ENCODE measurements at places on chromosomes 13 and 19.
A peak's percentile ranks its signal among the peaks of the same experiment; 100 is the strongest.

- peak; percentile 6 for DNase-seq
Observed at GRCh38 chr19:58279042-58279924, 528 bp downstream of the ZNF8 start.

GRCh38 chr13:98879957-98880356, 97.9 kb downstream of the DOCK9 start:
- DNase-seq, result no peak

DNA sequence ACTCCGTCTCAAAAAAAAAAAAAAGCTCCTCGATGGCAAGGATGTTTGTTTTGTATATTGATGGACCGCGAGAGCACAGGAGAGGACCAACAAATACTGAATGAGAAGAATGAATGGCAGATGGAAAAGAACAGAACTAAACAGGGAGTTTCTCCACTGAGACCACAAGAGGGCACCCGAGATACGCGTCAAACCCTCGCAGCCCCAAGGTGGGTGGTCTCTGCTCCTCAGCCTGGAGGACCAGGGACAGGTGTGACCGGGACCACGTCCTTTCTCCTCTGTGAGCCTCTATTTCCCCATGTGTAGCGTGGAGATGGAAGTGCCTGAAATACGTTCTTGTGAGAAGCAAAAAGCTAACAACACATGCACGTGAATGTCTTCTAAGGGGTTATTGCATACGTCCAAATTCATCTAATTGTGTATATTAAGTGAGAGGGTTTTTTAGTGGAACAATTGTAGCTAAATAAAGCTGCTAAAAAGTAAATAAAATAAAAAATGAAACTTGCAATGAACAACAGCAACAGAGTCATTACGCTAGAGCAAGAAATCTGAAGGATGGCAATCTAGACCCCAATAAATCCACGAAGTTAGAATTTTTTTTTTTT, 8.3 kb upstream of the CDC42EP5 start:
- DNase-seq, result peak; percentile 29

GRCh38 chr19:46250076-46250735, 20.7 kb downstream of the IGFL1 start:
- DNase-seq, result no peak

DNA sequence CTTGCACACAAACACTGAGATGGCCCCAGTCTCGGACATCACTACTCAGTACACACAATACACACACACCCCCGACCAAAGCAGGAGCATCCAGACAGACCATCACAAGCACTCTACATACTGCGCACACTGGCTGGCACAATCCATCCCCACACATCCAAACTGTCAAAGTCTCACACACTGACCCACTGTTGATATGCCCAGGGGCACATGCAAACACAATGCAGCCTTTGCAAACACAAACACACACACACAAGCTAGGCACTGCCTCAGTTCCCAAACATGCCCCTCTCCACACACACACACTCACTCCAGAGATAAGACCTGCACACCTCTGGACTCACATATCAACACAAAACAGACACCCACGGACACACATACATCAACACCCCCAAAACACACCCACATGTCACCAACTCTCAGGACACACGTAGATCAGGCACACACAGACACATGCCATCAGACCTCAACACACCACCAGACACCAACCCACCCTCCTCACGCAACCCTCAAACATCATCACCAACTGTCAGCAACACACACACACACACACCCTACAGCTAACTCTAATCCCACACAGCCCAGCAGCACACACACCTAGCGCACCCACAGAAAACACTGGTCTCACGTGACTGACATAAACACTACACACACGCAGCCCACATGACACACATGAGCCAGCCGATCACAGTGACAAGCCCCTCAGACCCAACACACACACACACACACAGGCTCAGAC, 1.9 kb downstream of the BBC3 start:
- peak; percentile 55 for DNase-seq

DNA sequence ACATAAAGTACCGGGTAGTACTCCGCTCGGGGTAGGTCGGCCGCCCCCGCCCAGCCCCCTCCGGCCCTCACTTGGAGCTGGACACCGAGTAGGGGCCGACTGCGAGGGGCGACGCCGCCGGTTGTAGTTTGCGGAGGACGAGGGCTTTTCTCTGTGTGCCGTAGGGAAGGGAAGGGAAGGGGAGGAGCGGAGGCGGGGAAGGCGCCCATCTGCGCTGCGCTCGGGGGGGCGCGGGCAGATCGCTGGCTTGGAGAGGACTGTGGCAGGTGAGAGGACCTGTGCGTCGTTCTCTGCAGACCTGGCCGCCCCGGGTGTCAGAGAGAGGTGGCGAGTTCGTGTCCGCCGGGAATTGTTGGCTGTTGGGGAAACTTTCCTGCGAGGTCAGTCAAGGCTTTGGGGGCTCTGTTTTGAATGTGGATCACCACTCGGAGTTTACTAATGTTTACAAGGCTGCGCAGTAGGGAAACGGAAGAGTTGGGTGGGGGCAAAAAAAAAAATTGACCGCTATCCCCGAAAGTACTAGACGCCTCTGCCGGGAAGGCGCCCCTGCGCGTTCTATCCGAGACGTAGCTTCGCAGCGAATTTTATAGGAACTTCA, 1.4 kb downstream of the ING1 start:
- no peak for DNase-seq

- peak; percentile 18 for DNase-seq
Observed at GRCh38 chr19:17112700-17113099, 37.1 kb downstream of the MYO9B start.

- peak; percentile 49 for DNase-seq
Observed at GRCh38 chr13:40389081-40389641, 277.3 kb downstream of the FOXO1 start.

DNA sequence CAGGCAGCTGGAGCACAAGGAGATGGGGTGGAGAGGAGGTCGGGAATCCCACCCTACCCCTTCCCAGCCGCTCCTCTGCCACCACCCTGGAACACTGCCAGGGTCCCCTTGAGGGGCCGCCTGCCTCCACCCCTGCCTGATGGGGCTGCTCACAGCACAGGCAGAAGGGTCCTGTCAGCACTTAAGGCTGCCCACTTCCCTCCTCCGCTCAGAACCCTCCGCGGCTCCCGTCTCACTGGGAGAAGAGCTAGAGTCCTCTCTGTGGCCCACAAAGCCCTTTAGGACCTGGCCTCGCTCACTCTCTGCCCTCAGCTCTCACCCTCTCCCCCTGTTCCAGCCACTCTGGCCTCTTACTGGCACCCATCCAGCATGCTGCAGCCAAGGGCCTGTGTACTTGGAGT, 3.4 kb upstream of the POLD1 start:
- no peak for DNase-seq

DNA sequence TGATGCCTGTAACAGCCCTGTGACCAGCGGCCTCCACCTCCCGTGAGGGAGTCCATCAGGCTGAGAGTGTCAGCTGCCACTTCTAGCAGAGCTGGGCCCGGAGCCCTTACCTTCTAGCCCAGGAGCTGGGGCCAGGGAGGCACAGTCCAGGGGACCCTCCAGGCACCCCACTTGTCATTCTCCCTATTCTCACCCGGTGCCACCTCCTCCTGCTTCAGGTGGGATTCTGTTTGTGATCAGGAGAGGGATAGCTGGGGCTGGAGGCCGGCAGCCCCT, 4.1 kb downstream of the RASA3 start:
- no peak for DNase-seq

DNA sequence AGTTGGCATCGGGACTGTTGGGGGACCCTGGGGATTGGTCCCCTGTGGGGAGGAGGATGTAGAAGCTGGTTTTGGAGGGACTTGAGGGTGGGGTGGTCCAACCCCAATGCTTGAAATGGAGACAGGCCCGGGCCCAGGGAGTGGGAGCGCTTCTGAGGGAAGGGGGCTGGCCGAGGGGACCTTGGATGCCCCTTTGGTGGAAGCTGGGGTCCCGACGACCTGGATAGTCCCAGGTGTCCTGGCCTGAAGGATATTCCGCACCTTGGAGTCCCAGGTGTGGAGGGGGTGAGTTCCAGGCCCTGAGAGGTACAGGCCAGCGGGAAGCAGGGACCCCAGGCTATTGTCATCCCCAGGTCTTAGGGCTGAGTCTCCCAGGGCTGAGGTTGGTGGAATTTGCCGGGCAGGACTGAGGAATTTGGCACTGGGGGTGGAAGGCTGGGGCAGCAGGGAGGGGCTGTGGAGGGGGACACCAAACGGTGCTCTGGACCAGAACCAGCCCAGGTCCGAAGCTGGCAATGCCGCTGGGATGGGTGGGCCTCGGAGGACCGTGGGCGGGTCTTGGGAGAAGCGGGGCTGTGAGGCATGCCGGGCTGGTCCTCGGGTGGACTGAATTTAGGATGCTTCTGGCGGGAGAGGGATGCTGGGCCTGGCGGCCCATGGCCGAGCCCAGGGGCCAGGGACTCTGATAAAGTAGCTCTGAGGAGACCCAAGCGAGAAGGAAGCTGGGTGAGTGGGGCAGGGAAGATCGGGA, 1.8 kb downstream of the HDGFL2 start:
- no peak for DNase-seq

DNA sequence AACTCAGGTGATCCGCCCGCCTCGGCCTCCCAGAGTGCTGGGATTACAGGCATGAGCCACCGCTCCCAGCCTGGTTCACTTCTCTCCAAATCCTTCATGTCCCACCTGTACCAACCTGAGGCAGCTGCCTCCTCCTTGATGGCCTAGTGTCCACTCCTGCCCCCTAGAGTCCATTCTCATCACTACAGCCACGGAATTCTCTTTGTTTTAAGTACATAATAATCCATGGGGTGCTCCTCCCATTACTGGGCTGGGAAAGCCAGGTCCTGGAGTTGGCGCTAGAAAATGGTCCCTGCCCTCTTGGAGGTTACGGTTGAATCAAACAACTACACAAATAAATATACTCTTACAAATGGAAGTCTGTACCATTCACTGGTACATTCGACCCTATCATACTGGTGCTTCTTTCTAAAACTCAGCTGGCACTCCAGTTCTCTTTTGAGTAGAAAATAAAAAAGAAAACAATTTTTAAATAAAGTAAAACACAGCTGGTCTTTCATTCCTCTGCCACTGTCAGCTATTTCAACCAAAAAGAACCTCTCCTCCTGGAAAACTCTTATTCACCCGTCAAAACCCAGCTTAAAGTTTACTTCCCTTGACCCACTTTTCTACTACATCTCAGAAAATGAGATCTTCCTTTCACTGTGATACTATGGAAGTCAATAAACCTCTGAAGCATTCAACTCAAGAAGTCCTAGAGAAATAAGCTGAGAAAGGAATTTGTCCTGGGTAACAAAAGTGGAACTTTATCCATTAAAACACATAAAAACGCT, 22.4 kb upstream of the ARHGEF18 start:
- no peak for DNase-seq

Measured in CD4-positive, alpha-beta T cell treated with Interferon gamma for 1 hour (primary cell).